NCI-H345 (cell line): ENCODE measurements at places on chromosomes 4 and X.

DNA sequence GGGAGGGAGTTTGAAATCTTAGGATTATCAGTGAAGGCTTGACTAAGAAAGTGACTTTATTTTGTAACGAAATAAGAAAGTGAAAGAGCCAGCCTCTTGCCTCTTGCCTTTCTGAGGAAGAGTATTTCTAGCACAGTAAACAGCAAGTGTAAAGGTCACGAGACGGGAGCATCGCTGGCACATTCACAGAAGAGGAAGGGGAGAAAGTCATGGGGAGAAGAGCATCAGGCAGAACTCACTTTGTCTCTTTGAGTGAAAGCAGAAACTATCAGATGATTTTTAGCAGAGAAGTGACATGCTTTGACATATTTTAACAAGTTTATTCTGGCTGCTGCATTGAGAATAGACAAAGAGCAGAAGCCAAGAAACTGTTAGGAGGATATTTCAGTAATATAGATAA lies 313.8 kb downstream of the CAMK2D start:
- no peak for DNase-seq

GRCh38 chr4:154462081-154462810 lies 29.4 kb downstream of the DCHS2 start:
- DNase-seq: no peak

DNA sequence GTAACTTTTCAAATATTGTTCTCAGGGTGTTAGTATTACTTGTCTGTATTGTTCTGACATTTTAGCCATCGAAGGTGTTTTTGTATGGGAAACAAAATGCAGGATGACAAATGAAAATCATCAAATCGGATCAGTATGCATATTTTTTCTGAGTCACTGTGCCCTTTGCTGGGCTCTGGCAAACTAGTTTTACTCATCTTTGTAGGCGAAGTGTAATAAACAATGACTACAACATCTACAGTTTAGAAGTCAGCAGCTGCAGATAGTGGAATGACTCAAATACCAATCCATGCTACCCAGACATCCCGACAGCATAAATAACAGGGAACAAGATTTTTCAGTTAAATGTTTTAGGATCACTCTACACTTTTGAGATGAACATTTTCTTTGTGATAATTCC lies 557.3 kb upstream of the TENM3 start:
- no peak for DNase-seq

GRCh38 chrX:151621422-151621821 lies 57.9 kb downstream of the PASD1 start:
- no peak for DNase-seq

- peak; percentile 40 for DNase-seq
Observed at GRCh38 chr4:109559625-109559982, 442 bp upstream of the MCUB start.

DNA sequence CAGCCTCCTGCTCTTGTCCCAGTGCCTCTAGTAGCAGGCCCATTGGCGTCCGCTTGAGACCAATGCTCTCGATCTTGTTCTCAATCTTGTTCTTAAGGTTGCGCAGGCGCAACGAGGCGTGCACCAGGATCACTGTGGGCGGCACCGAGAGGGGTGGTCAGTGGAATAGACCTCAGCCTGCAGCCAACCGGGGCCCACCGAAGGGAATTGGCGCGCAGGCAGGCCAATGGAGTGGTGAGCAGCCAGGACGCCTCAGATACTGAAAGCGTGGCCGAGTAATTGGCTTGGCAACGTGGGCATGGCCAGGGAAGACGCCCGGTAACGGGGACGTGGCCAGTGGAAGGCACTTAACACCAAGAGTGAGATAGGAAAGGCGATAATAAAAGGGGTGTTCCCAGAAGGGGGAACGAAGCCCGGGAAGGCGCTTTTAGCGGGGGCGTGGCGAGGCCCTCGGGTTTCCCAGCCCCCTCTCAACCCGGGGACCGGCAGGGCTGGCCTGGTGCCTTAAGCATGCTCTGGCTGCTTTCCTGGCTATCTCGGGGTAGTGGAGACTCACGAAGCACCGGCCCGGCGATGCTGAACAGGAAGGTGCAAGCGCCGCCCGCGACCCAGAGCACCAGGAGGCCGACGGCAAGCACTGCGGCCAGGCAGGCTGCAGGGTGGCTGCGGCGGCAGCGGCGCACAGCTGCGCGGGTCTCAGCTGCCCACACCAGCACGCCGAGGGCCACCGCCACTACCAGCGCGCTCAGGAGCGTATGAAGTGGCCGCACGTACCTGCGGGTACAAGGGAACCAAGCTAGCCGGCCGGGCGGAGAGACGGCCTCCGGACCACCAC lies 1.7 kb downstream of the PRAF2 start:
- DNase-seq: no peak

- no peak for DNase-seq
Observed at GRCh38 chr4:136383082-136383481, 1149.2 kb downstream of the PCDH18 start.

DNA sequence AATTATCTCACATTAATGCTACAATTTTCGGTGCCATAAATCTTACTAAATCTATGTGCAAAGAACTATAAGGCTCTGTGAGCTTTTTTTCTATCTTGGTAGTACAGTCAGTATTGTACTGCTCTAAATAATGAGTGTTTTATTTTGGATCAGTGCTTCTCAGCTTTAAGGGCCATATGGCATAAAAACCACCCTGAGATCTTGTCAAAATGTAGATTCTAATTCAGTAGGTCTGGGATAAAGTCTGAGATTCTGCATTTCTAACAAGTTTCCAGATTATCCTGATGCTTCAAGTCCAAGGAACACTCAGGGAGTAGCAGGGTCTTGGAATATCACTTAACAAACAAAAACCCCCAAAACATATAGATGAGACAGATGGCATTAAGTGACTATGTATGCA lies 486.5 kb downstream of the GRXCR1 start:
- no peak for DNase-seq

DNA sequence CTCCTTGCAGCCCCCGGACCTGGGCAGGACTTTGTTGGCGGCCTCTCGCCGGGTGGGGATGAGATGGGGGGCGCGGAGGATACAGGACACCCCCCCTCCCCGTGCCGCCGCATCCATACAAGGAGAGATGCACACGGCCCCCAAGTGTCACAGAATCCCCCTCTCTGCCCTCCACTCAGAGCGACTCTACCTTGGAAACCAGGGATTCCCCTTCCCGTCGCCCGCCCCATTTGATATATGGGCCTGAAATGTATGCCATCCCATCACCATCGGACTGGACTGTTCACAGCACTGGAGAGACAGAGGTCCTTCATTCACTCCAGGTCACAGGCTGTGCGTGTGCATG lies 426 bp downstream of the PORCN start:
- no peak for DNase-seq

- no peak for DNase-seq
Observed at GRCh38 chrX:22164770-22165388, 107.8 kb upstream of the CBLL2 start.

GRCh38 chr4:121439669-121440068 lies 58.9 kb upstream of the QRFPR start:
- DNase-seq: no peak

GRCh38 chr4:38387819-38388218 lies 276.2 kb upstream of the KLF3 start:
- no peak for DNase-seq

- DNase-seq: no peak
Observed at GRCh38 chr4:31851946-31852345, 1131.8 kb downstream of the PCDH7 start.

GRCh38 chr4:189060104-189060503 lies 880.6 kb upstream of the FRG1 start:
- no peak for DNase-seq

DNA sequence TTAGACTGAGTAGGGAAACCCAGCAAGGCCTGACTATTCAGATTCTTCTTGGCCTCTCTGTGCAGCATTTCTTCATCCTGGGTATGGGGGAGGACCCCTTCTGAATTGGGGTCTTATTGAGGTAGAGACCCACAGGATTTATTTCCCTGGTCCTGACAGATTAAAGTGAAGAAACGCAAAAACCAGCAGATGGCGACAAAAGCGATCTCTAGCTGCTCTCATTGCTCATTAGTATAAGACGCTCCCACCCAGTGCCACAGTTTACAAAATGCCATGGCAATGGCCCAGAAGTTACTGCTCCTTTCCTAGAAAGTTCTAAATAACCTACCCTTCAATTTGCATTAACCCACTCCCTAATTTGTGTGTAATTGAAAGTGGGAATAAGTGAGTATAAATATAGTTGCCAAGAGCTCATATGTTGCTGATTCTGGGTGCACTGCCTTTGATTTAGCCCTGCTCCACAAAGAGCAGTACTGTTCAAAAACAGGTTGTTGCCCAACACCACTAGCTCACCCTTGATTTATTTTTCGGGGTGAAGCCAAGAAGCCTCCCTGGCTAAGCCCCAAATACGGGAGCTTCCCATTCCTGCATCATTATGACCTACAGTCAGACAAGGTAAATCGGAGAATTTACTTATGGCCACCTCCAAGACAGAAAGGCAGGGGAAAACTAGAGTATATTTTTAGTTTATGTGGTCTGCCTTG lies 3.7 kb upstream of the BEX4 start:
- DNase-seq: peak; percentile 61

DNA sequence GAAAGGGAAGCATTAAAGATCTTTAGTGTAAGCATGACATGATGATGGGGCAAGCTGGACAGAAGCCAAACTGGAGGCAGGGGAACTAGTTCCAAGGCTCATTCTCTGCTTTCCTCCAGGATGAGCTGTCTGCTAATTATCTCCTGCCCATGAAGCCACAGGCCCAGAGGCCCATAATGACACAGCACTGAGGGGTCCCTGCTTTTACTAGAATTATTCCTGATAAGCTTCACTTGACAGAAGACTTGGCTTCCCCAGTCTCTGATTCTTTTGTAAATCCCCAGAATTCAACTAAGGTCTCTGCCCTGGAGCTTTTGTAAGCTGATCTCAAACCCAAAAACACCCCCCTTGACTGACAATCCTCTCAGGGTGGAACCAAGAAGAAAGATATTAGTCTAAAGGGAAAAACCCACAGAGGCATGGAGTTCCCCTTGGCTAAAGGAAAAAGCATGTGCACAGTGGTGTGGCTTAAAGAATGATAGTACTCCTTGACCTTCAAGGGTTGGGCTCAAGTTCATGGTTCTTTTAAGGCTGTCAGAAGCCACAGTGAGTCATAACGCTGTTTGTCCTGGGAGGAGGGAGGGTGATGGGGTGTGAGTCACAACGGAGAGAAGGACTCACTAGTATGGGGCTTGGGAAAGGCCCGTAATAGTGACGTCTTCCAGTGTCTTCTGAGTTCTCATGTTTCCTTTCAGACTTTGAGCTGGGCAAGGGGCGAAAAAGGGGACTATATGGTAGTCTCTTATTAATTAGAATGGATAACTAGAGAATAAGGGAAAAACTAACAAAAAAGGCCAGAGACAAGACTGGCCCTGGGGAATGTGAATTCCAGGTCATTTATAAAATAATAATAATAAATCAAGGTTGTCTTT lies 146.0 kb upstream of the CPEB2 start:
- DNase-seq: no peak

DNA sequence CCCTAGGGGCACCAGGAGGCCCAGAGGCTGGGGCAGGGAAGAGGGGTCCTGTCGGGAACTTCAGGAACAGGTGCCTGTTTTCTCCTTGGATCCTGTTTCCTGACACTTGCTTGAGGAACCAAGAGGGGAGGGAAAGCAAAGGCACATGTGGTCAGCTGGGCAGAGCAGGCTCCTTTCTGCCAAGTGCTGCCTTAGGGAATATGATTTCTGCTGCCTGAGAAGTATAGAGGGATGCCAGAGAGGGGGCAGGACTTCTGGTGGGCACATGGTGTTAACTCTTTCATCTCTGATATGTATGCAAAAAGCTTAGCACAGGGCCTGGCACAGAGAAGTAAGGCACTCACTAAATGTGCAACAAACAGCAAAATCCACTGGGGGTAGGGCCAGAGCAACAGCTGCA lies 51.2 kb upstream of the PJA1 start:
- DNase-seq: no peak

DNA sequence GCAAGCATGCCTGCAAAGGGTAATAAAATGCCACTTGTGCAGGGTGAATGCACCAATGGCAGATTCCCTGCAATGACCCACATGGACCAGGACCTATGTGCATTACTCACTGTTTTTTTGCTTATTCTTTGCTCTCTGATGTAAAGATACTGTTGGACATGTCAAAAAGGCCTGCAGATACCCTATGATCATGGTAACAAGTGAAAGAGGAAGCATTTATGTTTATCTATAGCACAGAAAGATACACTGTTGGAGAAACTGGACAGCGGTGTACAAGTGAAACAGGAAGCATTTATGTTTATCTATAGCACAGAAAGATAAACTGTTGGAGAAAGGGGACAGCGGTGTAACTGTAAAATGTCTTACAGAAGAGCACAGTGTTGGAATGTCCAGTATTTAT lies 127.5 kb downstream of the PAPSS1 start:
- no peak for DNase-seq

- DNase-seq: no peak
Observed at GRCh38 chr4:176676901-176677300, 115.8 kb downstream of the VEGFC start.

GRCh38 chr4:74006009-74006476 lies 7.6 kb upstream of the CXCL5 start:
- DNase-seq: no peak

DNA sequence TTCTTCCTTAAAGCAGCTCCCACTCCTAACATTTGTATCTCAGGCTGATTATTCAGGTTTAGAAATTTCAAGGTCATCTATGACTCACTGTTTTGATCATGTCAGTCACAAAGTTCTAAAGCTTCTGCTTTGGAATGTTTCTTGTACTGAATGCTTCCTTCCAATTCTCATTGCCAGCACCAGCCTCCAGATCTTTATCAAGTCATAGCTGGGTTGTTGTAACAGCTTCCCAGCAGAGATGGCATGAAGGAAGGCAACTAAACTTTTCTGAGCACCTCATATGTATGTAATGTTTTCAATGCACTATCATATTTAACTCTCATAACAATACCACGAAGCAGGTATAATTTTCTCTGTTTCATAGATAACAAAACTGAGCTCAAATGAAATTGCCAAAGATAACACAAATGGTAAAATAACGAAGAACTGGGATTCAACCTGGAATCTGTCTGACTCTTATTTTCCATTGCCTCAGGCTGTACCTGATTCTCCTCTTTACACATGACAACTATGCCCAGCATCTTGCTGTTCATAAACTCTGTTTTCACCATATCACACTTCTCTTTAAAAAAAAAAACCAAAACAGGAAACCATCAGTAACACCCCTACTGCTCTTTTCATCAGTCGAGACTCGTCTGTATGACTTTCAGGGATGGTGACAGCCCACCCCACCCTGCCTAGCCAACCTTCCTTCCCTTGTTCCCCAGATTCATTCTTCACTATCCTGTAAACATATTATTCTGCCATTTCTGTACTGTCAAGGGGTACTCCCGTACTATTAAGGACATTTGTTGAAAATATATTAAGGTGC lies 13.4 kb downstream of the TRPC3 start:
- DNase-seq: no peak

GRCh38 chr4:6201580-6202091 lies 1.3 kb upstream of the JAKMIP1 start:
- DNase-seq: no peak

- no peak for DNase-seq
Observed at GRCh38 chr4:52841682-52842456, 20.2 kb upstream of the RASL11B start.

DNA sequence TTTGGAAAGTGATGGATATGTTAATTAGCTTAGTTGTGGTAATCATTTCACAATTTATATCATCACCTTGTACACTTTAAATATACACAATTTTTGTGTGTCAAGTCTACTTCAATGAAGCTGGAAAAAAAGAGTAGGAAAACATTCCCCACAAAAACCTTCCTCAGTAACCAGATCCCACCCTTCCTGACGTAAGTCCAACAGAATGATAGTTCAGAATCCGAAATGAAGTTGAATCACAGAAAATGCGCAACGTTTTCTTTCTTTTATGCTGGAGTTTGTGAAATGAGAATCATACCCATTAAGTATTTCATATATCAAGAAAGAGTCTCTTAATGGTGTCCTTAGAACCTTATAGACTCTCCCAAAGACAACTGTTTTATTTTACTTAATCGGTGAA lies 292.9 kb downstream of the USP46 start:
- DNase-seq: no peak
